ENCODE measurements at places on chromosomes 12 and 14.

DNA sequence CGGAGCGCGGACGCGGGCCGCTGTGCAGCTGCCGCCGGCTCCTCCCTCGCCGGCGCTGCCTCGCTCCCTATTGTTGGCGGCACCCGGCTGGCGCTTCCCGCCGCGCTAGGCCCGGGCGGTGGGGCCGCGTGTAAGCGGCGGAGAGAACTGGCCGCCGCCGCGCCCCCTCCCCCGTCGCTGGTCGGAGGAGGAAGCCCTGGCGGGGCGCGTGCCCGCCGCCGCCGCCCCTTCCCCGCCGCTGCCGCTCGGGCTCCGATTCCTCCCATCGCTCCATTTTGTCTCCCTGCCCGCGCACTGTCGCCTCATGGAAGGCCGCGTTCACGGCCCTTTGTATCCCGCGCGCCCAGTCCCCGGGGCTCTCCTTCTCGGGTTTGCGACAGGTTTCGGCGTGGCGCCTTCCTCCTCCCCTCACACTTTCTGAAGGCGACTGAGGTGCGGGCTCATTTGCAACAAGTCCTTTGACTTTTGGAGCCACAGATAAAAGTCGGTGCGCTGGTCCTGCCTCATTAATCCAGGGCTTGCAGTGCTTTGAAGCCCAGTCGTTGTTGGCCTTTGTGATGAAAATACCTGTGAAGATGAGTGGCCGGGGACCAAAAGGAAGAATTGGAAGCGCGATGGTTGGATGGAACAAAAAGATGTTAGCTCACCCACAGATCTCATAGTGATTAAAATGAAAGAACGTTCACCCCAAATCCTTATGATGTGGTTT is 707 bp downstream of the CPSF6 start:
- peak; percentile 33 for DNase-seq

- DNase-seq = no peak
Observed at GRCh38 chr14:57574617-57575288, 81.1 kb upstream of the CCDC198 start.

DNA sequence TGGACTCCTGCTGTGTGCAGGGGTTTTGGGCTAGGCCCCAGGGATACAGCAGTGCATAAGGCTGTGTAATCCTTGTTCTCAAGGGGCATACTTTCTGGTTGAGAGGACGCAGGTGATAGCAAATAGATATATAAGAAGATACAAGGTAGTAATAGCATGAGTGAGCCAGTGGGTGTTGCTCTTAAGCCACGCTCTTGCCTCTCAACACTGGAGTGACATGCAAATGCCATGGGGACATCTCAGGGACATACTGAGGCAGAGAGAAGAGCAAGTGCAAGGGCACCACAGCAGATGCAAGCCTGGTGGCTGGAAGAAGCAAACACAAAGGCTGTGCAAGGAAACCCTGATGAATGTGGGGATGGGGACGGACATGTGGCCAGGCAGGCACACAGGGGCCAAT is 223.3 kb downstream of the CHST11 start:
- DNase-seq = no peak

DNA sequence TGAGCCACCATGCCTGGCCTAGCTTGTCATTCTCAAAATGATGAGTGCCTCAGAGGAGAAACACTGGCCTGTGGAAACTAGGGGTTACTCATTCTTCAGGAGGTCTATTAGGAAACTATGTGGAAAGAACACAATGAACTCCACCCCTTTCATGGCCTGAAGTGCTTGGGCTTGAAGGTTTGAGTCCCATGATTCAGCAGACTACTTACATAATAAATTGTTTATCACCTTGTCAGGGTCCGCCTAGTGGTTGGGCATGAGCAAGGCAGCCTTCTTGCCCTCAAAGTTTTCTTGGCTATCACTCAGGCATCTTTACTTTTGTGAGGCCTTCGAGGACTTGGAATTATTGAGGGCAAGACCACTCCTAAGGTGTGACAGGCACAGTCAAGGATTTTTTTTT is 251.2 kb downstream of the ACSS3 start:
- no peak for DNase-seq

DNA sequence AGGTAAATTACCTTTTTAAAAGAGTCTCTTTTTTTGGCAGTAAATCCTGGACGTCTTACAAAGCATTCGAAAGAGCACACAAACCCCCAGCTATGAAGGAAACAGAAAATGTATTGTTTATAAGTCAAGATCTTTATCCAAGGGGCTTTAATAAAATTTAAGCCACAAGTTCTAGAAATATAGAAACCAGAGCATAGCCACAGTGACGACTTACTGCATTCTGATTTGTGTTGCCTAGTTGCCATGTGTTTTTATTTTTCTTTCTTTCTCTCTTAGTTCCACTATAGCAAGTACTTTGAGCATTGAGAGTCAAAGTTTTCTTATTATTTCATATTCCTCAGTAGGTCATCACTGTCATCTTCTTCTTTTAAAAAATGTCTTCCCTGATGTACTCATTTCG is 47.8 kb upstream of the TBPL2 start:
- no peak for DNase-seq

DNA sequence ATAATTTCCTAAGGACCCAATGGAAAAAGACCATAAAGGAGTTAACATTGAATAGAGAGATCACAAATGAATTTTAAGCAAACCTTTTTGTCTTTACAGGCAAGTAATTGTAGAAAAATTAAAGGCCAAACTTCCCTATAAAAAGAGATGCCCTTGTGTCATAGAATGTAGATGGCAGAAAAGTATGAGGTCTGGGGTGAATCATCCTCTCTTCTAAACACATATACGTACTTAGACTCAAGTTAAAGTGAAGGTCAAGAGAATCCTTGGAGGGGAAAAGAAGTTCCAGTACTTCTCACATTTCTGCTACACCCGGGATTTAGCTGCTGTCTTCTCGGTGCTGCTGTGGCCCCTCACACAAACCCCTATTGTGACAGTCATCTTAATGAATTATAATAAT is 116.2 kb upstream of the ARID2 start:
- no peak for DNase-seq

- DNase-seq = no peak
Observed at GRCh38 chr14:70357557-70357956, 1.9 kb downstream of the COX16 start.

- no peak for DNase-seq
Observed at GRCh38 chr14:25953532-25954139, 644.2 kb downstream of the NOVA1 start.

DNA sequence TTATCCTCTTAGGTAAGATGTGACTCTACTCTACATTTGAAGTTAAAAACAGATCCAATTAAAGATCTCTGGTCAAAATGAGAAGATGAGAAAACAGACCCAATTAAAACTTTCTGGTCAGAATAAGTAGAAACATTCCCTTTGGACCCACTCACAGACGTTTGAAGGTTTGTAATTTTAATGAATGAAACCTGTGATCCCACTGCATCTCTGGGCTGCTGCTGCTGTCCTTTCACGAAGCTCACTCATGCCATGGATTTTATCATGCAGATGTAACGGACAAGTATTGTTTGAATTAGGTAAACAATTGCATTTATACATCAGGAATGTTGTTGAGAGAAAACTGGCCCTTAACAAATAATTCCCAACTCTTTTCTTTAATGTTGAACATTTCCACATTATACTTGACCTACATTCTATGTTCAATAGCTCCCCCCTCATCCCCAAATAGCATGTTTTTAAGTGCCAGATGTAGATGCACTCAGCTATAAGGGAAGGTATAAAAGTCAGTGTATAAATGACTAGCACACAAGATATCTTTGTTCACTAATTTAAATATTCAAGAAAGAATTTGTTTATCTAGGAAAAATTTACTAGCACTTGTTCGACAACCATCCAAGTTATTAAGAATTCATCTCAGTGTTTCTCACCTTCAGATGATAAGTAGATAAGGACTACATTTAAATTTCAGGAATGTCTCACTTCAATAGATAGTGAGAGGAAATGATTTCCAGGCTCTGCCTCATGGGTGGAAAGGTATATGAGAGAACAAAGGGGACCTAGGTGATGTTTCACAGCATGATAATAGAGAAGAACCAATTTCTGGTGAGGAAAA is 202.3 kb upstream of the LMNTD1 start:
- no peak for DNase-seq

- peak; percentile 37 for DNase-seq
Observed at GRCh38 chr12:49945394-49946080, 5.0 kb upstream of the AQP2 start.

- no peak for DNase-seq
Observed at GRCh38 chr14:79144896-79145295, 974.7 kb downstream of the NRXN3 start.

DNA sequence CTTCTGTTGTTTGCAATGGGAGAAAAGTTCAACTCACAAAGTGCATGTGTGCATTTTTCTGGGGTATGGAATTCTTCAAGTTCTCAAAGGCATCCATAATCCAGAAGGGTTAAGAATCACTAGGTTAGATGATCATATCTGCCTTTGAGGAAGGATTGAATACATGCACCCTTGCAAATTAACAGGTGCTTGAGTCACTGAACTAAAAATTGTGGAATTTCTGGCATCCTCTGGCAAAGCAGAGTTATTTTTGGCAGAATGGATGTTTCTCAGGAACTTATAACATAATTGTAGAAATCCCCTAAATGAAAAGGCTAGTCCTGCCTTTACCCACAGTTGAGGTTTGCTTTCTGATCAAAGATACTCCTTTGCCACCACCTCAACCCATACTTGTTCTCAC is 136.5 kb upstream of the DYRK2 start:
- no peak for DNase-seq

GRCh38 chr12:78081590-78082314 is 251.1 kb downstream of the NAV3 start:
- DNase-seq = no peak

GRCh38 chr14:31530136-31530535 is 31.1 kb upstream of the NUBPL start:
- no peak for DNase-seq

DNA sequence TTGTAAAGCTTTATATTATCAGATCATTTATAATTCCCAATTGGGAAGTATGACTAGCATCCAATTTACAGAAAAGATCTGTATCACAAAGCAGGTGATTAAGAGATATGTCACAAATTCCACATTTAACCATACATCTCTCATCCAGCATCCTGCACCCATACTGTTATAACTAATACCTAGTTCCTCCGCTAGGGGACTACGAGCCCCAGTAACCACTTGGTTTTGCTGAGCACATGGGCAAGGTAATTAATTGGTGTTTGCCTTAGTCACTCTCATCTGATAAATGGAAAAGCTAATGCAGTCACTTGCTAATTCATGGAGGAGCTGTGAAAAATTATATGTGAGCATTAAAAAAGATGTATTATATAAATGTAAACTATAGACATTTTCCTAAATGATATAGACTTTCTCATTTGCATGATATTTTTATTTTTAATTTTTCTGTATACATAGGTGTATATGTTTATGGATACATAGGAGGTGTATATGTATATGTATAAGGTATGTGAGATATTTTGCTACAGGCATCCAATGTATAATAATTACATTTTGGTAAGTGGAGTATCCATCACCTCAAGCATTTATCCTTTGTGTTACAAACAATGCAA is 1031.8 kb downstream of the GALC start:
- DNase-seq = no peak

GRCh38 chr14:34554540-34555250 is 15.2 kb upstream of the EAPP start:
- DNase-seq = no peak

DNA sequence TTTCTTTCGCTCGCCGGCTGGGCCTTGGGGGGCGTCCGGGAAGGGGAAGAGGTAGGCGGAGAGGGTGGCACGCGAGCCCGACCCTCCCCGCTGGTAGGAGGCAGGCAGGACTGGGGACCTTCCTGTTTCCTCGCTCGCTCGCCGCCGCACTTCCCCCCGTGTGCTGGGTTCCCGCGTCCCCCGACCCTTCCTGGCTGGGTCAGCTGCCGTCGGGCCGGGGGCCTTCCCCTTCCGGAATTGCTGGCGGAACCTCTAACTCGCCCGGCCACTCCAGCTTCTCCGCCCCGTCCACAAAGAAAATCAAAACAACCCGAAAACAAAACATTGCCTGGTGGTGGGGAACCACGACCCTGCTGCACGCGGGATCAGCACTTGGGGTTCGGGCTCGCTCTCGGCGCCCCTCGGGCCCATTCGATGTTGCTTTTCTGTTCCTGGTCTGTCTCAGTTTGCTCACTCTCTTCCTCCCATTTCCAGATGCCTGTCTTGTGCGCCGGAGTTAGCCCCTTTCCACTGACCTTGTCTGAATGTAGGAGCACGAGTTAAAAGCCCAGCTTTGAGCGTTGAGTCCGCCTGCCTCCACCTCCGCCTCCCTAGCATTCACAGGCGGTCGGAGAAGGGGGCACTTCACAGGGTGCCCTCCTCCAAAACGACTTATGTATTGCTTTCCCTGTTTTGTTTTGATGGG is 581 bp downstream of the PAPOLA start:
- DNase-seq = peak; percentile 38

- DNase-seq = no peak
Observed at GRCh38 chr14:99717682-99718013, 33.5 kb downstream of the CYP46A1 start.

- no peak for DNase-seq
Observed at GRCh38 chr14:48140804-48141203, 465.4 kb upstream of the MDGA2 start.

- DNase-seq = no peak
Observed at GRCh38 chr12:46430340-46430948, 57.9 kb upstream of the SLC38A2 start.

GRCh38 chr12:90360300-90360699 is 594.7 kb downstream of the CCER1 start:
- DNase-seq = no peak

DNA sequence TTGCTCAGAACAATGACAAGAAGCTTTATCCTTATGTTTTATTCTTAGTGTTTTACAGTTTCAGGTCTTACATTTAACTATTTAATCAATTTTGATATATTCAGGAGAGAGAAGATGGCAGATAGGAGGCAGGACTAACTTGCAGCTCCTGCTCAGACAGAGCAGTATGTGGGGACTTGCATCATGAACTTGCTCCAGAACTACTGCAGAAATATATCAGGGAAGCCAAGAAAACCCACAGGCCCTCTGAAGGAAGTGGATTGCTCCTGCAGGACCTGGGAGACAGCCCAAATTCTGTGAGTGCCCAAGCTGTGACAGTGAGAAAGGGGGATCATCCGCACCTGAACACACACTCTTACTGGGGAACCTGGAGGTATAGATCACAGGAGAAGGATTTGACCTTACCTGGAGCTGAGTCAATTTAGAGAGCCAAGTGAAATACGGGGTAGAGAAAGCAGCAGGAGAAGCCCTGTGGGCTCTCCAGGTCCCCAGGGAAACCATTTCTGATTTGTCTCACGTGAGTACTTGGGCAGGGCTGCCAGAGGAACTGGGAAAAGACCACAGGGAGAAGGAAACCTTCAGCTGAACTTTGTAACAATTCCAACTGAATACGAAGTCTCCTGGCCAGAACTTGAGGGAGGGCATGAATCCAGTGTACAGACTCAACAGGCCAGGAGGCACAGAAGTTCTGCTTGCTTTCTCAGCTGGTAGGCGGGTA is 28.9 kb upstream of the TSPAN8 start:
- no peak for DNase-seq

GRCh38 chr12:51025338-51025835 is 797 bp downstream of the SLC11A2 start:
- no peak for DNase-seq

DNA sequence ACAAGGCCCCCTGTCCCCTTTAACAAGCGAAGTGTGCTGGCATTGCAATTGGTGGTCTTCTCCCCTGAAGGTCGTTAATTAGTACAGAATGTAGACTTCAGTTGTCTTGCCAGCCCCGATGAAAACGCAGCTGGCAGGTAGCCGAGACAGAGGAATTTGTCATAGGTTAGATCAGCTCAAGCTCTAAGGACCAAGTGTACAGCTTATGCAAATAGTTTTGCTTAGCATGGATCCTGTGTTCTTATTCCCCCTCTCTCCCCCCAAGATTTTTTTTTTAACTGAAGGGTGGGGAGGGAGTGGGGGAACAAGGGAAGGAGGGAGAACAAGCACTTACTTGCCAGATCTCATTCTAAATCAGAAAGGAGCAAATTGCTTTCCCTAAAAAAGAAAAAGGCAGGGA is 58.6 kb upstream of the PARP11 start:
- DNase-seq = peak; percentile 52
